Endothelial cell (in vitro differentiated cells): ENCODE measurements at places on chromosomes 12 and 14. TPM values are rescaled to one million over a fixed set of nuclear protein-coding genes. Genes with fewer than 3 reads are reported as not detected.

The FOXN4 gene
- total RNA-seq = not detected

The MYF6 gene
- 0.31 TPM for total RNA-seq

The WNK1 gene
- total RNA-seq = 160 TPM

The ADAM20 gene
- 1.2 TPM for total RNA-seq

DNA sequence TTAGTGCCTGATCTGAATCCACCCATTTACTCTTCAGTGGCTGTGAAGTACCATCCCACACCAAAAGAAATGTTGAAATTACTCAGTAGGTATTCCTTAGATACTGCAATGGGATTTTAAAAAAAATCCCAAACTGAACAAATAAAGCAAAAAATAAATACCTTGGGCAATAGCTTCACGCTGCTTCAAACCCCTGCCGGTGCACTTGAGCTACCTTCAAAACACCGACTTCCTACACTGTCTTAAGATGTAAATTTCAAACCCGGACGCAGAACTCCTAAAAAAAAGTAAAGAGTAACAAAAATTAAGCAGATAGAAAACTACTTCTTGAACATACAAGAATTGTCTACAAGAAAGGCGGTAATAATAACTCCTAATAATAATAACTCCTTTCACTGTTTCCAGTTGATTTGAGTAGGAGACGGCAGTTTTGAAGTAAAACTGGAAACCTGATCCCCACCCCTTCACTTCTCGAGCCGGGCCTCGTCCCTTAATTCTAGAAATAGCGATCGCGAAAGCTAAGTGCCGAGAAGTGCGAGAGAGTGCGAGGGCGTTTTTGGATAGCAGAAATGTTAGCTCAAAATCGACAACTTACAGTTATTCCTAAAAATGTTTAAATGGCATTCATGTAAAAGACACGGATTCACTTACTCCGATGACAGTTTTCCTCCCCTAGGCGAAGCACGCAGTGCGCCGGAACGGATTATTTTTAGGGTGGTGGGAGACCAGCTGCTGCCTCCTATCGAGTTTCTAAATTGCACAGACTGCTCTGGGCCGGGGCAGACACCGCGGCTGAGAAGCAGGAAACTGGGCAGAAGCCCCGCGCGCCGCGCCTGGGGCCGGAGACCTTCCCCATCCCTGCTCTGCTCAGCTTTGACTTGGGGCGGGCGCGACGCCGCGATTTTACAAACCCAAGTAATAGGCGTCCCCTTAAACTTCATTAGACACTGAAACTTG lies at the start of gene ABCC9:
Gene ABCC9, minus strand, starts transcription at position 878 of the 957 bp plus-strand sequence. CDS start 4,752 bp downstream, outside the sequence.
- H3K4me3 ChIP-seq = peak within 1 kb of the TSS; percentile 91
- peak within 1 kb of the TSS; percentile 67 for H3K27ac ChIP-seq
- no peaks in the 10 kb centered on the region for H3K36me3 ChIP-seq
- peaks cover 1% of the 10 kb centered on the region for H3K27me3 ChIP-seq
- peak; percentile 63 for DNase-seq
- no peaks in the 10 kb centered on the region for H3K4me1 ChIP-seq

- H3K4me1 ChIP-seq = peaks cover 19% of the 10 kb centered on the region
- DNase-seq = no peak
- H3K36me3 ChIP-seq = no peaks in the 10 kb centered on the region
- H3K4me3 ChIP-seq = no peak overlapping the region
- peaks cover 12% of the 10 kb centered on the region for H3K27me3 ChIP-seq
These were observed 9.8 kb upstream of the NFKBIA start for GRCh38 chr14:35414365-35414764.

GRCh38 chr12:132386926-132387497 lies 57.6 kb upstream of the GALNT9 start:
- DNase-seq = no peak
- H3K36me3 ChIP-seq = no peaks in the 10 kb centered on the region
- H3K27me3 ChIP-seq = peaks cover 12% of the 10 kb centered on the region
- no peaks in the 10 kb centered on the region for H3K4me1 ChIP-seq
- no peak overlapping the region for H3K27ac ChIP-seq
- no peak overlapping the region for H3K4me3 ChIP-seq

- no peak overlapping the region for H3K4me3 ChIP-seq
- no peaks in the 10 kb centered on the region for H3K27me3 ChIP-seq
- no peak overlapping the region for H3K27ac ChIP-seq
- DNase-seq = no peak
These were observed 13.6 kb downstream of the LRRK2 start for GRCh38 chr12:40238266-40238902.

- no peak overlapping the region for H3K4me3 ChIP-seq
- H3K27me3 ChIP-seq = no peaks in the 10 kb centered on the region
- H3K27ac ChIP-seq = no peak overlapping the region
These were observed 408.9 kb downstream of the SOX5 start for GRCh38 chr12:23540572-23540971.

- no peak for DNase-seq
- no peak overlapping the region for H3K4me3 ChIP-seq
- H3K27ac ChIP-seq = no peak overlapping the region
- H3K27me3 ChIP-seq = no peaks in the 10 kb centered on the region
- no peaks in the 10 kb centered on the region for H3K36me3 ChIP-seq
These were observed 54.9 kb downstream of the HECTD4 start for GRCh38 chr12:112327209-112327938.

DNA sequence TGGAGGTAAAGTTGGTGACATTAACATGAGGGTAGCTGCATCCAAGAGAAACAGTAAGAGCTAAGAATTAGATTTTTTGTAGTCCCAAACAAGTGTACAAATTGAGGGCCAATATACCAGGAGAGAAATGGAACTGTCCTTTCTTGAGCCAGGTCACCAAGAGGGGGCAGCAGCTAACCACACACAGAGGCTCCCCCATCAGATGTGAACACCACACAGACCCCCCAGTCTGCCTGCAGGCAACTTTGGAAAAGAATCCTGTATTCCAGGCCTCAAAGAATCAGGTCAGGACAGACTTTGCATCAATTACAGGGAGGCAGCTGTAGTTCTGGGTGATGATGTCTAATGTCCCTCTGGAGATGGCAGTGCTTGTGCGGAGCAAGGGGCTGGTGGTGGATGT lies 77.9 kb downstream of the SPTB start:
- H3K27ac ChIP-seq = no peak overlapping the region
- H3K4me1 ChIP-seq = peaks cover 17% of the 10 kb centered on the region
- no peaks in the 10 kb centered on the region for H3K36me3 ChIP-seq
- H3K27me3 ChIP-seq = peaks cover 4% of the 10 kb centered on the region
- H3K4me3 ChIP-seq = no peak overlapping the region

DNA sequence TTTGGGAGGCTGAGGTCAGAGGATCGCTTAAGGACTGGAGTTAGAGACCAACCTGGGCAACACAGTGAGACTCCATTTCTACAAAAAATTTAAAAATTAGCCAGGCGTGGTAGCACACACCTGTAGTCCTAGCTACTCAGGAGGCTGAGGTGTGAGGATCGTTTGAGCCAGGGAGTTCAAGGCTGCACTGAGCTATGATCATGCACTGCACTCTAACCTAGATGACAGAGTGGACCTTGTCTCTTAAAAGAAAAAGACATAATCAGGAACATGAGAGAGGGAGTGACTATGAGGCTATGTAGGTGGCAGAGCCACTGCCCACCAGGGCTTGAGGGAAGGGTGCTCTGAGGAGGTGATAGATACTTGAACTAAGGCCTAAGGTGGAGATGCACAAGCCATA lies 49.2 kb upstream of the PLXNC1 start:
- H3K4me3 ChIP-seq = peak overlapping the region; percentile 6
- H3K4me1 ChIP-seq = peaks cover 19% of the 10 kb centered on the region

GRCh38 chr12:117187421-117187820 lies 2.8 kb downstream of the FBXO21 start:
- DNase-seq = no peak
- peak overlapping the region; percentile 82 for H3K4me3 ChIP-seq
- H3K27ac ChIP-seq = no peak overlapping the region
- H3K27me3 ChIP-seq = peaks cover 9% of the 10 kb centered on the region

DNA sequence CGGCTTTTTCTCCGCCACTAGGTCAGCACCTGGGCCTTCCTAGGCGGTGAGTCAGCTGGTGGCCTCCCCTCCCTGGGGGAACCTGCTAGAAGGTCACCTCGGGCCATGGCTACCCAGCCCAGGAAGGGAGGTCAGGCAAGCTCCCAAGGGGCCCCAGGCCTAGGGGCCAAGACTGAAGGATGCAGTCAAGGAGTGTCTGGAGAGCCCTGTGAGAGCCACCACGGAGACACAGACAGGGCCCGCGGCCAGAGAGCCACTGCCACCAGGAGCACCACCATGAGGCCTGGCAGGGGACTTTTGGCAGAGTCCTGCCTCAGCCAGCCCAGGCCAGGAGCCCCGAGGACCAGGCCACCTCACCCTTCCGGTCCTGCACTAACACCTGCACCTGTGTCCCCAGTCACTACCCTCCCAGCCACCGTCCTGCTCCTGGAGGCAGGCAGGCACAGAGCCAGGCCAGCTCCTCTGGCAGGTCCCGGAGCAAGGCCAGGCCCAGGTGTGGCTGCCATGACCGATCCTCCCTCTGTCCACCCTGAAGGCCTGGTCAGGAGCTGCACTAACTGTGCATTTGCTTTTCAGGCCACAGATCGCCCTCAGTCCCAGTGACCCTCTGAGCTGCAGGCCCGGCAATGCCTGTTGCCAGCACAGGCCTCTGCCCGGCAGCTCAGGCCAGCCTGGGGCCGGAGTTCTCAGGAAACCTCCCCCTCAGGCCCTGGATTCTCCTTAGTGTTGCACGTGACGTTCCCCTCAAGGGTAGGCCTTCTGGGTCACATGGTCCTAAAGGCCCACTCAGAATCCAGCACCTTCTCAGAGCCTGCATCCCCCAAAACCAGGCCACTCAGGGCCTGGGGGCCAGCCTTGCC lies 6.9 kb downstream of the PHETA1 start:
- H3K4me3 ChIP-seq = no peak overlapping the region
- H3K36me3 ChIP-seq = peaks cover 22% of the 10 kb centered on the region
- no peak overlapping the region for H3K27ac ChIP-seq

- no peak overlapping the region for H3K4me3 ChIP-seq
- no peaks in the 10 kb centered on the region for H3K36me3 ChIP-seq
- no peak for DNase-seq
- H3K4me1 ChIP-seq = peaks cover 11% of the 10 kb centered on the region
These were observed 120.3 kb upstream of the FLRT2 start for GRCh38 chr14:85409481-85410210.

- H3K27me3 ChIP-seq = no peaks in the 10 kb centered on the region
- no peaks in the 10 kb centered on the region for H3K4me1 ChIP-seq
- no peaks in the 10 kb centered on the region for H3K36me3 ChIP-seq
- H3K27ac ChIP-seq = no peak overlapping the region
- DNase-seq = no peak
- no peak overlapping the region for H3K4me3 ChIP-seq
These were observed 93.5 kb downstream of the LMNTD1 start for GRCh38 chr12:25459541-25459951.
